ENCODE measurements at places on chromosomes 4 and X.

GRCh38 chr4:184620212-184620867, 28.9 kb downstream of the CASP3 start:
- no peak for DNase-seq

DNA sequence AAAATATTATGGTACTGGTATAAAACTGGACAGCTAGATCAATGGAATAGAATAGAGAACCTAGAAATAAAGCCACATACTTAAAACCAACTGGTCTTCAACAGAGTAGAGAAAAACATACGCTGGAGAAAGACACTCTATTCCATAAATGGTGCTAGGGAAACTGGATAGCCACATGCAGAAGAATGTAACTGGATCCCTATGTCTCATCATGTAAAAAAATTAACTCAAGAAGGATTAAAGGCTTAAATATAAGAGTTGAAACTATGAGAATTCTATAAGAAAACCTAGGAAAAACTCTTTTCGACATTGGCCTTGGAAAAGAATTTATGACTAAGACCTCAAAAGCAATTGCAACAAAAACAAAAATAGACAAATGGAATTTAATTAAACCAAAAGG, 114.6 kb downstream of the PCDH18 start:
- no peak for DNase-seq

DNA sequence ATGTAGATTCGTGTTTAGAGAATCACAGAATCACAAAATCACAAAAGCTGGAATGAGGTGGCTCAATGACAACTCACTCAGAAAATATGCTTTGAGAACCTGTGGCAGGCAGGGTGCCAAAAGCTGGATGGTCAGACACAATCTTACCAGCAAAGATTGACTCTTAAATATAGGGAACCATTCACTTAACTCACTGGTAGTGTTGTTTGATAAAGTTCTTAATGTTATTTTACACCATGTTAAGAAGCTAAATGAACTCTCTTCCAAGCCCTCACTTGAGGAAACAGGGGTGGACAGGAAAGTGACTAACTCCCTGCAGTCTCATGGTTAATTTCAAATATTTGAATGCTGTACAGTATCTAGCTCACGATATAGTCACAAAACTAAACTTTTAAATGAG, 5.7 kb upstream of the SCOC start:
- DNase-seq, result no peak

- DNase-seq, result no peak
Observed at GRCh38 chr4:11608992-11609391, 180.3 kb upstream of the HS3ST1 start.

GRCh38 chrX:132094164-132094563, 33.7 kb downstream of the FRMD7 start:
- no peak for DNase-seq

DNA sequence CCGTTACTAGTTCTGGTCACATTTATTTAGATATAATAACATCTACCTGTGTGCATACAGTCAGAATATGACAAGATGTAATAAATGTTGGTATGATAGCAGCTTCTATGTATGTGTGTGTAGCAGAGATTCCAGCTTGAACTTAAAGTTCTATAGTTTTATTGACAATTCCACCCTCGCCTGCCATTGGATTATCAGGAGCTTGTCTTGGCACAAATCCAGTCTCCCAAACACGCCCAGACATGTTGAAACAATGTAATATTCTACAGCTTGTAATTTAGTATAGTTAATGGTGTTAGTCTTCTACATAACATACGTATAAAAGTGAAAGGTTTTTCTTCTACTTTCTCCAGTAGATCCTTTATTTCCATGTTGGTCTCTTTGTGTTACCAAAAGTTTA, 44.4 kb downstream of the BBS12 start:
- no peak for DNase-seq

DNA sequence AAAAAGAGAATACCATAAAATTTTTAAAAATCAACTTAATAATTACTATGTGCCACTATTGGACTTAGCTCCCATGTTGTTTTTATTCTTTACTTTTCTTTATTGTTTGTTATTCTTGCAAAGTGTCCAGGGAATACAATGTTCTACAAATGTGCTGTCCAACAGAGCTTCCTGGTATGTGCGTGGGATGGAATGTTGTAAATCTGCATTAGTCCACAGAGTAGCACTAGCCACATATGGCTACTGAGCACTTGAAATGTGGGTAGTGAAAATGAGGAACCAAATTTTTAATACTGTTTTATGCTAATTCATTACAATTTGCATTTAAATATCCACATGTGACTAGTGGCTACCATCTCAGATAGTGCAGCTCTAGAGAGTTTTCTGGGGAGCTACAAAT, 14.3 kb upstream of the CORIN start:
- DNase-seq, result no peak

Measured in cortex of kidney (tissue), 1 donor.